ENCODE measurements at places on chromosomes 11 and 22.

GRCh38 chr11:7514099-7514591, 346 bp downstream of the PPFIBP2 start:
- peak; percentile 52 for DNase-seq

DNA sequence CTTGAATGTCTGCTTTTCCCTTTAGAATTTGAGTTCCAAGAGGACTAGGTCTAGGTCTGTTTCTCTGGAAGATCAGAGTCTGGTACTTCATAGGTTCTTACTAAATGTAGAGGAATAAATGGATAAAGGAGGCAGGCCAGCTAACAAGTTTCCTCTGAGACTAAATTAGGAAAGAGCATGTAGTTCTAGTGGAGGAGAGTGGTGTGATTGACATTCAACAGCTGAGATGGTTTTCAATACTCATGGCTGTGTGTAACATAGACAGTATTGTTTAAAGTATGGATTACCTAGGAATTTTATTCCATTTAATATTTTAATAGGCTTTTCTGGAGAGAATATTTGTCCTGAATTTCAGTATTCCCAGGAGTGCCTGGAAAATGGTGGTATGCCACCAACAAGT, 364.7 kb downstream of the METTL15 start:
- DNase-seq: no peak

DNA sequence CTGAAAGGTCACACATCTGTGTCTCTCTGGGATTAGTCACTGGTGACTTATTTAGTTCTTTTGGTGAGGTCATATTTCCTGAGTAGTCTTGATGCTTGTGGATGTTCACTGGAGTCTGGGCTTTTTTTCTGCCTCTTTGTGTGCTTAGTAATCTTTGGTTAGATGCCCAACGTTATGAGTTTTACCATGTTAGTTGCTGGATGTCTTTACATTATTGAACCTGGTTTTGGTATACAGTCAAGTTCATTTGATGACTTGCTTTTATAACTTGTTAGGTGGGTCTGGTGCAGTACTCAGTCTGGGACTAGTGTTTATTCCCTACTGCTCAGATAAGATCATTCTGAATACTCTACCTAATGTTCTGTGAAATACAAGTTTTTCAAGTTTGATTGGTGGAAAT, 26.2 kb upstream of the SLC37A2 start:
- no peak for DNase-seq

DNA sequence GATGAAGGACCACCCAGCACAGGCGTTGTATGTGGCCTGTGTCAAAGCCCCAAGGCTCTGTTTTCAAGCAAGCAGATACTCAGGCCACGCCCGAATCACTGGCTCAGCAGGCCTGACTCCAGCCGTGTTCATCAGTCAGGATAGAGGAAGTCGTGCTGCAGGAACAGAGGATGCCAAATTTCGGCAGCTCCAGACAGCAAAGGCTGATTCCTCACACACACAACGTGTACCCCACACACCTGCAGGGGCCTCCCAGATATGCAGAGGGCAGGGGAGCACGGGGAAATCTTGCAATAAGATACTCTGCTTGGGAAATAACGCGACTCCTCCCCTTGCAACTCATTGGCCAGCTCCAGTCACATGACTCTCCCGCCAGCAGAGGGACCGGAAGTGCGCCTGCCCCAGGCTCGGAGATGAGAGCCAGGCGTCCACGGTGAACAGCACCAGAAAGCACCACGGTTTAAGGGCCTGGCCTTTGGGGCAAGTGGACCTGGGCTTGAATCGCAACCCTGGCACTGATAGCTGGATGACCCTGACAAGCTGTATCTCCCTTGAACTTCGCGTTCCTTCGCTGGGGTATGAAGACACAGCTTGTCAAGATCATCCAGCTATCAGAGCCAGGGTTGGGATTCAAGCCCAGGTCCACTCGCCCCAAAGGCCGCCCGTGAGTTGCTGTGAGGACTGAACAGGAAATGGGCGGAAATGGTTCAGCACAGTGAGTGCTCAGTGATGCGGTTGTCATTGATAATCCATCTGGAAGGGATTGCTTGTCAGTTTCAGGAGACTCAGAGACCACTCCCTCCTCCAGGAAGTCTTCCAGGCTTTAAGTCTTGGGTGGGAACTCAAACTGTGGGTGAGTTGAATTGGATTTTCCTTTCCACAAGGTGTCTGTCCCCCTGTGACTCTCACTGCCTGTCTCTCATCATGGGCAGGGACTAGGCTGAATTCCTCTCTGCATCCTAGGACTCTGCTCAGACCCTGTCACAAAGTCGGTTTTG, 88.5 kb downstream of the MYEOV start:
- DNase-seq: no peak

GRCh38 chr11:45959851-45960250, 37.4 kb downstream of the LARGE2 start:
- no peak for DNase-seq

- DNase-seq: no peak
These were observed 52.6 kb downstream of the XRRA1 start for GRCh38 chr11:74896311-74896710.

DNA sequence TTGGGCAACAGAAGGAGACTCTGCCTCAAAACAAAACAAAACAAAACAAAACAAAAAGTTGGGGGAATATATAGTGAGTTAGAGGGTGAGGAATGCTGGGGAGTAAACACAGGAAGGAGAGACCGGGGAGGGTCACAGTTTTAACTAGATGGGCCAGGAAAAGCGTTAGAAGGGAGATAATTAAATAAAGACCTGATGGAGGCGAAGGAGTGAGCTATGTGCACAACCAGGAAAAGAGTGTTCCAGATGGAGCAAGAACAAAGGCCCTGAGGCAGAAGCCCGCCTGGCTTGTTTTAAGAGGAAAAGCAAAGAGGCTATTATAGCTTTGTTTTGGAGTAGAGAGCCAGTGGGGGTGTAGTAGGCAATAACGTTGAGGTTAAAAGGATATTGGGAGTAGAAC, 4.8 kb upstream of the PLA2G6 start:
- DNase-seq: no peak

Measured in substantia nigra (tissue), 51 donors.